ENCODE measurements at places on chromosomes 3 and 15.

DNA sequence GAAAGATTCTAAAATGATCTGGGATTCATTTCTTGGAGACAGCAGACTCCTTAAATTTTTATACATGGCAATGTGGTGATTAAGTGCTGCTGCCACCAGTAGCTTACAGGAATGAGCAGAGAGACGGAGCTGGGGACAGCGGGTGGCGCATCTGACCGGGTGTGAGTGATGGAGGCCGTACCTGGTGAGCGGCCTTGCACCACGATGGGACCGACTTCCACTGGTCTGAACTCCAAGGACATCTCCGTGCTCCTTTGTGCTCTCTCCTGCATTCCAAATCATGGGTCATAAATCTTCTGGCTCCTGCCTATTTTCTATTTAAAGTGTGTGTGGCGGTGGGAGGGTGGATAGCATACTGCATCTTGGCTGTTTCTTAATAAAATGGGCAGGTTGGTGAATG is 262.6 kb downstream of the ABHD5 start:
- no peak for DNase-seq

DNA sequence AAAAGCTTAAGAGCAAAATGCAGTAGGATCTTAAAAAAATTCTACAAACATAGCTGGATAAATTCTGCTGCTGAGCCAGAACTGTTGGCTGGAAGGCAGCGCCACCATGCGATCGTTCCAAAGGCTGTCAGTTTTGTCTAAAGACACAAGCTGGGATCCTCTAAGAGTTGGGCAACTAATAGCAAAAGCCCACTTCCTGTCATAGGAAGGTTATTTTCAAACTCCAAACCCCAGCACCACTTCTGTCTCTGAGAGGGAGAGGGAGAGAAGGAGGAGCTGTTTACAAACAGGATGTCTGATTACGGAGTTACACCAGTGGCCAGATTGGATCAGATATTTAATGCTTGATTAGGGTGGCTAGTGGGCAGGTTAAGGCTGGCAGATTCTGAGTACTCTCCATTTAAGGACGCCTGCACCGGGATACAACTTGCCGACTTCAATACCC is 44.0 kb downstream of the EIF4E3 start:
- no peak for DNase-seq

DNA sequence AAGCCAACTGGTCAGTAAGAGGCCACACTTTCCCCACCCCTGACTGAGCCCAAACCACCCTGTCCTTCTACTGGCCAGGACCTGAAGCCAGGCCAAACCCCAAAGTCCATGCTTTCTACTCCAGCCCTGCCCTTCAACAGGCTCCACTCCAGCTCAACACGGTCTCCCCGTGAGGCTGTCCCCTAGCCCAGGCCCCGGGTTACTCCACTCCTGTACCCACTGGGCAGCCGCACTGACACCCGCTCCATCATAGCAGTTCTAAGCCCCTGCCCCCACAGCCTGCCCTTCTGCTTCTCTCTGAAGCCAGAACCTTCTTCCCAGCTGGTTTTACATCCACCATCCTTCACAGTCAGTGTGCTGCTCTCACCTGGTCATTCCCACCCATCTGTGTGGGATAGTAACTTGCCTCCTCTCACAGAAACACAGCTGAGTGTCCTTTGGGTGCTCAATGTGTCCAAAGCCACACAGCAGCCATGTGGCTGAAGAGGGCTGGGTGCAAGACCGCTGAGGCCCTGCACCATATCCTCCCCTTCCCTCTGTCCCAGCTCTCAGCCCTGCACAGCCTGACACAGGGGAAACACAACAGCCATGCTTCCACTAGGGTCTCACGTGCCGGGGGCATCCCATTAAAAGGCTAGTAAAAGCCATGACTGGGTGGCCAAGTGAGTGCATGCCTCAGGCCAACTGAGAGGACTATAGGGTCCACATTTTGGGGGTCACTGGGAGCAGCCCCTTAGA is 38.1 kb downstream of the TLE3 start:
- no peak for DNase-seq

DNA sequence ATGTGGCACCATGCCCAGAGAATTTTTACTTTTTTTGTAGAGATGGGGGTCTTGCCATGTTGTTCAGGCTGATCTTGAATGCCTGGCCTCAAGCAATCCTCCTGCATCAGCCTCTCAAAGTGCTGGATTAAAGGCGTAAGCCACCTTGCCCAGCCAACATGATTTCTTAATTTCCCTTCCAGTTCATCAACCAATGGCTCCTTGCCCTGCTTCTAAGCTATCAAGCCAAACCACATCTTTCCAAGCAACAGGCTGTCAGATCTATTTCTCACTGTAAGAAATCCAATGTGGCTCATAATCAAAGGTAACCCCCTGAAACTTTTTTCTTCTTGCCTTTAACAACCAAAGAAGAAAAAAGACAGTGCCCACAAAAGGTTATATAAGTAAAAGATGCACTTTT is 204.2 kb upstream of the ICE2 start:
- no peak for DNase-seq

- no peak for DNase-seq
Measured at GRCh38 chr3:43549626-43550290, 72.1 kb downstream of the ANO10 start.

GRCh38 chr3:143576568-143577270 is 271.5 kb downstream of the SLC9A9 start:
- no peak for DNase-seq
